ENCODE measurements at places on chromosomes 5 and 9. TPM values are rescaled to one million over a fixed set of nuclear protein-coding genes. Genes with fewer than 3 reads are reported as not detected.
A peak's percentile ranks its signal among the peaks of the same experiment; 100 is the strongest.

The SLC23A1 gene
- total RNA-seq = not detected

The DCP2 gene
- total RNA-seq = 34.1 TPM

GRCh38 chr9:78167356-78167755 lies 68.5 kb upstream of the CEP78 start:
- no peak overlapping the region for H3K27ac ChIP-seq
- H3K36me3 ChIP-seq = no peaks in the 10 kb centered on the region
- no peak overlapping the region for H3K4me3 ChIP-seq
- no peaks in the 10 kb centered on the region for H3K4me1 ChIP-seq

DNA sequence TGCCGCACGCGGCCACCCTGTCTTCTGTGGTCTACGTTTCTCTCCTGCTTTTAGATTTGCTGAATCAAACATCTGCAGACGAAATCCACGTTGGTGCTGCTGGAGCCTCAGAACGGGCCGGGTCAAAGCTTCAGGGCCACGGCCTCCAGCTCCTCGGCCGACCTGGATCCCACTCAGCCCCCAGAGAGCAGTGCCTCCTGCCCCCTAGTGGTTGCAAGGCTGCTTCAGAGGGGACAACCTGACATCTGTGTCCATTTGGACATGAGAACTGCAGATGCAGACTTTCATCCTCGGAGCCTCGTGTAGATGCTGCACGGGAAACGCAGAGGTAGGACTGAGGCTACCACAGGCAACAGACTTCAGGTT lies 23.0 kb upstream of the SLC6A3 start:
- peaks cover 34% of the 10 kb centered on the region for H3K36me3 ChIP-seq
- no peak for DNase-seq
- H3K27me3 ChIP-seq = no peaks in the 10 kb centered on the region

DNA sequence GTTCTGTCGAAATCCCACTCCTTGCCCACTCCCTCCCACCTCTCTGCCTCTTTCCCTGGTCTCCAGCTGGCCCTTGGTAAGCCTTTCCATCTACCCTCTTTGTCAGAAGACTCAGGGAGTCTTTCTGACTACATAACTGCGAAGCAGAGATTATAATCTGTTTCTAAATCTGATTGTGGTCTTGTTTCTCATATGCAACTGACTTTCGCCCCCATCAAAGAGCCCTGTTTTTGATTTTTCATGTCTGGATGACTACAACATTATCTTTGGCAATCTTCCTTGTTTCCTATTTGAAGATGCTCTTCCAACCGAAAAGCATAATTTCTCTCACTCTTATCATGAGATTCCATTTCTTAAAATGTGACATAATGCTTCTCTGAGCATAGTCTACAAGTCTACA lies 218.2 kb upstream of the ADAMTSL1 start:
- no peak for DNase-seq
- no peaks in the 10 kb centered on the region for H3K36me3 ChIP-seq
- no peak overlapping the region for H3K4me3 ChIP-seq
- no peak overlapping the region for H3K27ac ChIP-seq
- H3K27me3 ChIP-seq = no peaks in the 10 kb centered on the region

DNA sequence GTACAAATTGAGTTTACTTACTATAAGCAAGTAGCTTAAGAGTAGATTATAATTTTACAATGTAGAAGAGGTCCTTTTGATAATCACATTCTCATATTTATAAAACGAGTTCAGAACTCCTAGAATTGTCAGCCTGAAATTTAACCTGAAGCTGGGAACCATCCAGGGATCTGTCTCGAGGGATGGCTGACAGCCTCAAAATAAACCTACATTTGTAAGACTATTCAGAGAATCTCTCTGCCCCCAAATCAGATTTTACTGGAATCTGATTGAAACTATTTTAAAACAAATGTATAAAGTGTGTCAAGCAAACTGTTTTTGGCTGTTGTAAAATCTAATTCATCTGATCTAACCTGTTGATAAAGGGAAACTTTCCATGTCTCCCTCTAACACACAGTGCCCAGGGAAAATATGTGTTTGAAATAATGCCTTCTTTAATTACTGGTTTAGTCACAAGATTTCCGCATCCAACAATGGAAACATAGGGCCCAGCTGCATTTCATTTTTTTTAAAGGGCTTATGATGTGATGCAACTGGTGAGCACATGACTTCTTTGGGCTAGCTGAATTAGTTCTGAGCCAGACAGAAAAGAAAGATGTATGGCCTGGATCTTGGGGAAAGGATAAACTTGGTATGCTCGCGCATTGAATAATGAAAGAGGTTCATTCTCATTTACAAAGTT lies 30.3 kb downstream of the SLC25A46 start:
- H3K27ac ChIP-seq = no peak overlapping the region
- no peaks in the 10 kb centered on the region for H3K36me3 ChIP-seq
- H3K4me3 ChIP-seq = no peak overlapping the region
- no peaks in the 10 kb centered on the region for H3K27me3 ChIP-seq

DNA sequence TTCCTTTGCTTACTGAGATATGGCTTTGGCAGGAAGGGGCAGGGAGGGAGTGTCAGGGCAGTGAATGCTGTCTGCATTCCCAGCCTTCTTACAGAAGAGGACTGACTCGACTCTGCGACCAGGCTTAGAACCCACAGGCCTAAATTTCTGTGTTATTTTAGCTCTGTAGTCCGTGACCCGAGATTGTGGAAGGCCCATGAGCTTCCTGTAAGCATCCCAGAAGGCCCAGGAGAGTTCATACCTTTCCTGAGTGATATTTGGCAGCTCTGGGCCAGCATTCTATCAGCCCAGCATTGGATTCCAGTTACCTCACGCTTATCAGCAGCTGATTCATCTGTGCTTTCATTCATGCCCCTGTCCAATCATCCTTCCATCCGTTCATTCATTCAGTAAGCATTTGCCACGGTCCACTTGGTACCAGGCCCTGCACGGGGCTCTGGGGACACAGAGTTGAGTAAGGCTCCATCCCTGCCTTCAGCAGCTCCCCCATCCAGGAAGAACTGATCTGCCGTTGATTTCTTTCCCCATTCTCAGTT lies 28.2 kb upstream of the RPL26L1 start:
- H3K27ac ChIP-seq = peak overlapping the region; percentile 90
- H3K27me3 ChIP-seq = no peaks in the 10 kb centered on the region
- peak; percentile 56 for DNase-seq
- H3K4me1 ChIP-seq = peaks cover 28% of the 10 kb centered on the region
- H3K4me3 ChIP-seq = no peak overlapping the region

GRCh38 chr9:93096811-93097382 lies 880 bp downstream of the CARD19 start:
- no peak for DNase-seq
- H3K4me3 ChIP-seq = peak overlapping the region; percentile 78
- peaks cover 4% of the 10 kb centered on the region for H3K36me3 ChIP-seq
- H3K27me3 ChIP-seq = no peaks in the 10 kb centered on the region
- peaks cover 30% of the 10 kb centered on the region for H3K4me1 ChIP-seq

DNA sequence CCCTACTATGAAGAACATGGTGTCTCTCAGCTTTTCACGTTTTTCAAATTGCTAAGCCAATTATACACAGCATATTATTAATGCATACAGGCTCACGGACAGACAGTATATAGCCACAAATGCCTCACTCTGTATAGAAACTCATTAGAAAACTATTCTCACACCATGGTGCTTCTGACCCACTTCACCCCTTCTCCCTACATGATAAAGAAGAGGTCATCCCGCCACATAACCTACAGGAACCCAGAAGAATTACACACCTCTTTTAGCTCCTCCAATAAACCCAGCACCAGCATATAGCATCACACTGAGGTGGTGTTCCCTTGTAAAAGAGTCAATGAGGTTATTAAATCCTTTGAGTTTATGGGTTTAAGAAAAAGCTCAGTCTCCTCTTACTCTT lies 5.6 kb downstream of the TLE1 start:
- no peak for DNase-seq
- H3K27me3 ChIP-seq = no peaks in the 10 kb centered on the region
- H3K4me1 ChIP-seq = no peaks in the 10 kb centered on the region
- H3K36me3 ChIP-seq = peaks cover 42% of the 10 kb centered on the region

Data from MCF 10A (cell line).